ENCODE measurements at places on chromosomes 13 and 19.

DNA sequence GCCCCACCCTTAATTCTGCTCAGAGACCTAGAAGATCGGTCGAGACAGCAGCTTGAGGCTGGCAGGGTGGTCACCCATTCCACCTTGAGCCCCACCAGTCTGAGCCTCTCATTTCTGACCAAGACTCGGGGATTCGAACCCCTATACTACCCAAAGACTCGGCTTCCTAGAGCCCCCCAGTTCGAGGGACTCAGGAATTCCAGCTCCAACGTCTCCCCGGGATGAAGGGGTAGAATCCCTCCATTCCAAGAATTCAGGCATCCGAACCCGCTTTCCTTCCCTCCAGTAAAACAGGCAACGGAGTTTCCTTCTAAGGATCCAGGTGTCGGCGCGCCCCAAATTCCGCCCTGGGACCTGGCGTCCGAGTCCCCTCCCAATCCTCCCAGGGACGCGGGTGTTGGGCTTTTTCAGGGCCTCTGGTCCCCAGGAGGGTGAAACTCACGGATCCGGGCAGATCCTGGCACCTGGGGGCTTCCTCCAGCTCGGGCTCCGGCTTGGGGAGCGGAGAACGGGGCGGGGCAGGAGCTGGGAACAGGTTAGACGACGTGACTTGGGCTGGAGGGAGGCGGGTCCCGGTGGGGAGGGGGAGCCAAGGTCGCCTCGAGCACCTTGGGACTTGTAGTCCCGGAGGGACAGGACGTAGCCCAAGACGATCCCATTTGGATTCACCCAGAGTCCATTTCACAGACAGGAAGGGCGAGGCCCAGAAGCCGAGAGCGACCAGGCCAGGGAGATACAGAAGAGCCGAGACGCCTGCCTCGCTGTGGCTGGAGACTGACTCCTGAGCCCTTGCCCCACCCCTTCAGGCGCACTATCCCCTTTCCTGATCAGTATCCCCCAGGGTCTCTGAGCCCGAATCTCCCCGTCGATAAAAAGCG, at the start of gene PPP1R13L:
Gene PPP1R13L (minus strand): TSS at position 513 of the 878 bp plus-strand sequence. CDS start 6,751 bp downstream, outside the sequence.
- DNase-seq: no peak

DNA sequence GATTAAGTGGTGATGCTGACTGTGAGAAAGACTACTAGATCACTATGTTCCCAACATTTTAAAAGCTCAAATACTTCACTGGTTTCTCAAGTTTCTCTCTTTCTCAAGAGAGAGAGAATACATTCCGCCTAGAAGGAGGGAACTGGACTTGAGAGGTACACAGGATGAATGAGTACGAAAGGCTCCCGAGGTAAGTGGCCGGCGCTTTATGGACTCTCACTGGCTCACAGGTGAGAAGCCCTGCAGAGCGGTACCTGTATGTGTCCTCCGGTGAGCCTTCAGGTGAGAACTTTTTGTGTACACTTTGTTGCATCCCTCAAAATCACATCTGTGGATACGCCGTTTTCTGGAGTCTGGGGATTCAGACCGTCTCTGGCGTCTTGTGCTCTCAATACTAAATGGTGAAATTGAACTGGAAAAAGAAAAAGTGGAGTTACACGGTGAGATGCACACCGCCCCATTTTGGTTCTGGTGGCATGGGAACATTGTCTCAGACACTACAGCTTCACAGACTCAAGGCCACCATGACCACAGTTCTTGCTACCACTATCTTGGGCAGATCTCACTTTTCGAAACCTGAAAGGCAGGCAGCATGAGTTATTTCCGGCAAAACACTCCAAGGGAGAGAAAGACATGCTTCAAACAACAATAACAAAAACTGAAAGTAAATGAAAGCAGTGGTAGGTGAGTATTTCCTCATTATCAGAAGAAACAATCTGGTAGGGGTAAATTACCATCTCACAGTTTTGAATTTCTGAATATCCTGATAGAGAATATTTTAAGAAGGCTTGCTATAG, 418.9 kb downstream of the KLF12 start:
- DNase-seq: peak; percentile 87

DNA sequence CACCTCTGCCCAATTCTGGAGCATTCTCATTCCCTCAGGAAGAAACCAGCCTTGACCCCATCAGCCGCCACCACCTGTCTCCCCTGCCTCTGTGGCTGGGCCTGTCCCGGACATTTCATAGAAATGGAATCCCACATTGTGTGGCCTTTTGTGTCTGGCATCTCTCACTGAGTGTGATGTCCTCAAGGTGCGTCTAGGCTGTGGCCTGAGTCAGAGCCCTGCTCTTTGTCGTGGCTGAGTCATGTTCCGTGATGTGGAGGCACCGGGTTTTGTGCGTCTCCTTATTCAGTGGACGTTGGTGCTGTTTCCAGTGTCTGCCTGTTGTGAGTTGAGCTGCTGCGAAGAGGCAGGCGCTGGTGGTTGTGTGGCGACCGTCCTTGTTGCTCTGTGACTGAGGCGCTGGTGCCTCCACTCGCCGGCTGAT, 3.5 kb downstream of the FZR1 start:
- no peak for DNase-seq

- DNase-seq: no peak
Measured at GRCh38 chr19:31041461-31041860, 307.8 kb downstream of the TSHZ3 start.

- DNase-seq: no peak
Measured at GRCh38 chr19:15239337-15239949, 7.2 kb upstream of the EPHX3 start.

DNA sequence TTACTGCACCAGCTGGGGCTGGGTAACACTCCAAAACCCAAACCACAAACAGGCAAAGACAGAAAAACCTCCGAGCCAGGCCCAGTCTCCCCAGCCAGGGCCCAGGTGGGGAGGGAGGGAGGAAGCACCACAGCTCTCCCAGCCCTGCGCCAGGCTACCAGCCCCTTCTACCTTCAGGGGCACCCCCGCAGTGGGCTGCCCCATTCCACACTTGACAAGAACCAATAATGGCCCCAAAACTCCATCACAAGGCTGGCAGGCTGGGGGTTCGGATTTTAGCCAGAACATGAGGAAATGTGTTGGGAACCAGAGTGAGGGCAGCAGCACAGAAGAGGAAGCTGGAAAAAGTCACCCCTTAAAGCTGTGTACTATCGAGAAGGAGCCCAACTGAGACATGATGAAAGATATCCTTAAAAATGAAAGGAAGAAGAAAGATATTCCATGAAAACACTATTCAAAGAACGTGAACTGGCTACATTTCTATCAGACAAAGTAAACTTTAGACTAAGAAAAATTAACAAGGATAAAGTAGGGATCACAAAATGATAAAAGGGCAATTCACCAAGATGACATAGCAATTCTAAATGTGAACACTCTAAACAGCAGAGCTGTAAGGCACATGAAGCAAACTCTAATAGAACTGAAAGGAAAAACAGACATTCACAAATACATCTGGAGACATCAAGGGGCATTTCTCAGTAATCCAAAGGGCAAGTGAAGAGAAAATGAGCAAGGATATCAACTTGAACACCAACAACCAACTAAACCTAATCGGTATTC, 12.9 kb downstream of the TUBGCP3 start:
- DNase-seq: no peak

Measured in central memory CD4-positive, alpha-beta T cell (primary cell).